ENCODE measurements at places on chromosomes 4 and X. TPM values are rescaled to one million over a fixed set of nuclear protein-coding genes. Genes with fewer than 3 reads are reported as not detected.

The FAM149A gene
- 43.5 TPM for total RNA-seq

The TMEM47 gene
- 33.4 TPM for total RNA-seq

The FRMD7 gene
- not detected for total RNA-seq

The CXorf49 gene
- not detected for total RNA-seq

- H3K4me3 ChIP-seq = no peak overlapping the region
- no peaks in the 10 kb centered on the region for H3K4me1 ChIP-seq
- H3K27me3 ChIP-seq = no peaks in the 10 kb centered on the region
- DNase-seq = no peak
- H3K36me3 ChIP-seq = no peaks in the 10 kb centered on the region
- H3K27ac ChIP-seq = no peak overlapping the region
These were observed 23.7 kb downstream of the ABCG2 start for GRCh38 chr4:88134536-88135355.

DNA sequence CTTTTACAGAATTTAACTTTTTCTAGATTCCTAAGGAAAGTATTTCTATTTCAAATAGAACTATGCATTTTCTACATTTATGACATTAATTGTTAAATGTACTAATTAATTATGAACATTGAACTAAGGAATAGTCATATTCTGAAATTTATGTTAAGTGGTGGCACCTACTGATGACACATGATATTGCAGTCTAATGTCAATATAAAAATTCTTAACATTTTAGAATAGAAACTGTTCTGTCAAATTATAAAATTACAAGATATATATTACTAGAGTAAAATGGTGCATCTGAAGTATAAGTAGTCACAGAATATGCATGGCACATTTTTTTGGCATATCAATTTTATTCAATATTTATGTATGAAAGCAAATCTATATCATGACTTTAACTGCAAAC, 40.2 kb upstream of the NDNF start:
- no peaks in the 10 kb centered on the region for H3K27me3 ChIP-seq
- H3K27ac ChIP-seq = no peak overlapping the region
- H3K4me3 ChIP-seq = no peak overlapping the region

DNA sequence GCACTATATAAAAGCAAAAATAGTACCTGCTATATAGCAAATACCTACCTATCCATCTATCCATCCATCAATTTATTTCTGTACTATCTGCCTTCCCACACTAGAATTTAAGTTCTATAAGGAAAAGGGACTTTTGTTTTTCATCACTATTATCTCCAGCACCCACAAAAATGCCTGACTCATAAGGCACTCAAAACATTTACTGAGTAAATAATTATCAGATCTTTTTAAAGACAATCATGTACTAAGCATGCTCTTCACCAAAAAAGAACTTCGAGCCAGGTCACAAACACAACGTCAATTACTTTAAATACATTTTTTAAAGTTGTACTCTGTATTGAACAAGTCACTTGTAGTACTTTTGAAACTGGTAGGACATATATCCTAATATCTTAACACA, 119.9 kb downstream of the FBXW7 start:
- H3K36me3 ChIP-seq = no peaks in the 10 kb centered on the region
- no peak overlapping the region for H3K27ac ChIP-seq
- H3K4me3 ChIP-seq = no peak overlapping the region
- no peaks in the 10 kb centered on the region for H3K27me3 ChIP-seq
- DNase-seq = no peak
- no peaks in the 10 kb centered on the region for H3K4me1 ChIP-seq

DNA sequence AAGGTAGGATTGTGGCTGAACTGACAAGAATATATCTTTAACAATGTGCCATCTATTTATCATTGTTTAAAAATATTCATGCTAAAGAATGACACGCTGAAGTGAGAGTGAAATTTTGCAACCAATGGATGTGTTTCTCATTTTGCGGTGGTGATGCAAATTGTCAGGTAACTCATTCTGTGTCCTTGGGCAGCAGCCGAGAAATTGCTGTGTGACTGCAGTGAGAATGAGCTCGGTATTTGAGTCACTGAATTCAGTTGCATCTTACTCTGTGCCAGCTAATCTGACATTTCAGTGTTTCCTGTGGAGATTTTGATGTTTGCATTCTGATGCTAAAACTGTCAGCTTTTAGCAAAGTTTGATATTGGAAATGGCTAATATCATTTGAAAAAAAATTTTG, 28.1 kb downstream of the MCUB start:
- no peaks in the 10 kb centered on the region for H3K27me3 ChIP-seq
- no peaks in the 10 kb centered on the region for H3K4me1 ChIP-seq
- no peak overlapping the region for H3K27ac ChIP-seq
- H3K4me3 ChIP-seq = no peak overlapping the region

DNA sequence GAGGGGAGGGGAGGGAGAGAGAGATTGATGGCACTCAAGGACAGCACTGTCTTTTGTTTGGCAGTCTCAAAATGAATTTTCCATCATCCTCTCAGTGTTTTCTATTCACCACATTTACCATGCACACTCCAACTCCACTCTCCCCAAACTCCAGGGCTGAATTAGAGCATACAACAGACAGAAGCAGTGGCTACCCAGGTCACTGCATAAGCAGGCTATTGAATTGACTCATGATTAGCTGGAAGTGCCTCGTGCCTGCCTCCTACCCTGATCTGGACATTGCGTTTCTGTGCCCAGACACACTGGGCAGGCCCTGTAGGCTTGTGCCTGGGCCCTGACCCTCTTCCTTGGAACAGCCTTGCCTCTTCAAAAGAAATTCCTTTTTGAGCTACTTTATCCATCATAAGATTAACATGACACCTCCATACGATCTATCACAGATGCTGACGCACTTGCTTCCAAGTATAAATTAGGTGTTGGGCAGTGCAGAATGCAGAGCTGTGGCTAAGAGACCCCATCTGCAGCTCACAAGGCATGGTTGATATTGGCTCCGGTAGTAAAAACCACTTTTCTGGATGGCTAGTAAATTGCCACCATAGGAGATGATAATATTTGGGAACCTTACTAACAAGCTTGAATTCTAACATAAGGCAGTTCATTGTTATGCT, 752.9 kb downstream of the RPA4 start:
- no peak overlapping the region for H3K4me3 ChIP-seq
- DNase-seq = no peak
- no peaks in the 10 kb centered on the region for H3K27me3 ChIP-seq
- H3K4me1 ChIP-seq = no peaks in the 10 kb centered on the region
- H3K27ac ChIP-seq = no peak overlapping the region

DNA sequence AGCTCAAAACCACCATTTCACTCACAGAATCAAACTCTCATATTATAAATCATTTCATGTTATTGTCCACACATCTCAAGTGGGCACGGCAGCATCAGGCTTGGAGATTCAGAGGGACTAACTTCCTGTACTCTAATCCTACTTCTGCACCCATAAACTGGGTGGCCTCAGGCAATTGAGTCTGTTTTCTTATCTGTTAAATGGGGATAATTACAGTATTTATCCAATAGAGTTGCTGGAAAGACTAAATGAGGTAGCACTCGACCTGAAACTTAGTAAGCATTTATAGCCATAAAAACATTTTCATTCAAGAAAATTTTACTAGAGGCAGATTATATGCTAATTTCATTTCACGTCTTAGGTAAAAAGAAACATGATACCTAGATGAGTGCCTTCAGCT, 13.0 kb downstream of the TBC1D1 start:
- H3K27me3 ChIP-seq = no peaks in the 10 kb centered on the region
- H3K4me1 ChIP-seq = no peaks in the 10 kb centered on the region
- H3K36me3 ChIP-seq = no peaks in the 10 kb centered on the region
- DNase-seq = no peak
- H3K4me3 ChIP-seq = no peak overlapping the region

All from upper lobe of left lung (tissue), 6 donors.